ENCODE measurements at places on chromosomes 12 and 14.

GRCh38 chr14:94700336-94700735 is 69.6 kb downstream of the GSC start:
- DNase-seq: no peak

GRCh38 chr12:119447618-119448017 is 113.1 kb downstream of the CCDC60 start:
- no peak for DNase-seq

DNA sequence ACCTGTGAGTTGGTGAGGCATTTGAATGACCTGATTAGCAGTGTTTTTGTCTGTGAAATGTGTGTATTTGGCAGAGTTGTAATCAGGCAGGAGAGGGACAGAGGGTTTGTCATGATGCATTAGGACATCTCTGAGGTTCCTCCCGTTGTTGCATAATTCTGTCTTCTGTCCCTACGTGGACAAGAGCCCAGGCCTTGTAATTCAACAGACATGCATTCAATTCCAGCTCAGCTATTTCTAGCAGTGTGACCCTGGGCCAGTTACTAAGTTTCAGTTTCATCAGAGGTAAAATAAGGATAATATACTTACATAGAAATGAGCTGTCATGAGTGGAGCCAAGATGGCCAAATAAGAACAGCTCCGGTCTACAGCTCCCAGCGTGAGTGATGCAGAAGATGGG is 208.6 kb downstream of the SLC38A4 start:
- DNase-seq: no peak

GRCh38 chr14:33455654-33456345 is 495.1 kb downstream of the EGLN3 start:
- no peak for DNase-seq

DNA sequence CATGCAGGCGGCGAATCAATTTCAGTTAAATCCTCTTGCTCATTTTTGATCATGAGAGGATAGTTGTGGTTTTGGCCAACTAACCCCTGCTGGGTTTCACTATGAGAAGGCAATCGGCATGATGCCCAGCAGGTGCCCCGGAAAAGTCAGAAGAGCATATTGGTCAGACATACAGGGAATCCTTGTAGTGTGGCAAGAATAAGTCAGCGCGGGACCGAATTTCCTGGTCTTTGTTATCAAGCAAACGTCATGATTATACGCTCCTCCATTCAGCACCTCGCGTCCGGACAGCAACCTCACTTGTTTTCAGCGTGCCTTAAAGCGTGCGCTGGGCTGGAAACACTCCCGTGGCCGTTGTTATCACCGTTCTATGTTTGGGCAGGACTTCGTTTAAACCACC is 1.8 kb downstream of the TBC1D30 start:
- DNase-seq: peak; percentile 83

DNA sequence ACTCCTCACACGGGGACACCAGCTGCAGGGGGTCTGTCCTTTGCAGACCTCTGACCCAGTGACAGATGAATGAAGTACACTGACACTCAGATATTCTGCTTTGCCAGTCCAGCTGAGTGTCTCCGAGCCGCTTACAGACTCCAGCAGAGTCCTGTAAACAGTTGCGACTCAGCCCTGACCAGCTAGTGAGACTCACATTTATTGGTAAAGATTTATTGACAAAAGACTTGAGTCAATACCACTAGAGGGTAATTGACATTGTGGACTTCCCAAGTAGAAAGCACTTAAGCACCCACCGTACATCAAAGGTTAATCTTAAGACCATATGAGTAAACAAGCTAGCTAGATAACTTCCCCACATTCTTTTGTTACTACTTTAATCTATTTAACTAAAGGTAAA is 9.8 kb upstream of the FKBP4 start:
- no peak for DNase-seq

DNA sequence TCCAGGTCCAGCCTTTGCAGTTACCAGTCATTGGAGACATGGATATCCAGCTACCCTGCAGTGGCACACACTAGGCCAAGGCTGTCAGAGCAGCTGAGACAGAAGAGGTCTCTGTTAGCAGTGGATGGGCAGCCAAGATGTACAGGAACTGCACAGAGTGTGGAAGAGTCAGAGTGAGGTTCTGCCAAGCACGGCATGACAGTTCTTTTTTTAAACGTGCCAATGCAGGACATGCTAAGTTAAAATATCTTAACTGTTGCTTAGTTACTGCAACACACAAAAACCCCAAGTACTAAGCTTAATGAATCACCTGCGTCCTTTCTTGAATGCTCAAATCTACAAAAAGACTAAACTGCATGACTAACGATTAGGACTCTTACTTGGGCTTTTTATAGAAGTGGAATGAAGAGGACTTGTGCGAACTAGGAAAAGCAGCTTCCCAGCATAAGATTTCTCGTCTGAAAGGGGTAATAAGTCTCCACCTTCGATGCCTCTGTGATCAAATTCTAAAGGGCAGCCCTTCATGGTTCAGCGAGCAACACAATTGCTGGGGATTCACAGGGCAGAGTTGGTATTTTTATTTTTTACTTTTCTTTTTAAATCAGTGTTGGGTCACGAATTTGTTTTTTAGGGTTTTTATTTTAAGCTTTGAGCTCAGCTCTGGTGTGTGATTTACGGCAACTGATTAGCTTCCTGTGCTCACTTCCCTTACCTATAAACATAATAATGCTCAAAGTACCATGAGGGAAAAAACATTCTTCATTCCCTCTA is 20.6 kb downstream of the MAPK1IP1L start:
- peak; percentile 72 for DNase-seq

GRCh38 chr12:125684968-125685790 is 619.9 kb downstream of the AACS start:
- DNase-seq: no peak

- DNase-seq: no peak
Observed at GRCh38 chr12:51056242-51056641, 8.1 kb downstream of the LETMD1 start.

GRCh38 chr12:25248732-25249131 is 2.0 kb downstream of the KRAS start:
- DNase-seq: no peak

Measured in activated naive CD4-positive, alpha-beta T cell treated with anti-CD3 and anti-CD28 coated beads for 36 hours (primary cell).